ENCODE measurements at places on chromosomes 16 and 17.

DNA sequence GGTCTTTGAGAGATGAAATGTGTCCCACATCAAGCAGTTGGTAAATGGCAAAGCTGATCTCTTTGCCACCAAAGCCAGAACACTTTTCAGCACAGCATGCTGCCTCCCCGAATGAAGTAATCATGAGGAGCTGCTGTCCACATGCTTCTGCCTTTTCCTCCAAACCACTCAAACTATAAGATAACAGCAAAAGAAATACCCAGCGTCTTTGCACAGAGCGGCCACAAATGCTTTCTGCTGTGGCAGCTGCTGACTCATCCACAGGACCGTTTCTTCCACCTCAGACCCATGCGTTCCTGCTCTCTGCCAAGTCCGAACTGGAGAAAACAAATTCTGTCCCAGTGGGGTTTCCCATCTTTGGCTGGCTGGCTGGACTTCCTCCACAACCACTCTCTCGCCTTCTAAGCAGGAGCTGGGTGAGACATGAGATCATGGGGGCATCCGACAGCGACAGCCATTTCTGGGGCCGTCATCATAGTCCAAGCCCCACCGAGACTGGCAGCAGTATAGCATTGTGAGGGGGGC is 27.1 kb downstream of the TBC1D3B start:
- DNase-seq, result no peak

- no peak for DNase-seq
These were observed 2.3 kb downstream of the PRMT7 start for GRCh38 chr16:68313116-68313515.

- DNase-seq, result no peak
These were observed 20.8 kb downstream of the UNC13D start for GRCh38 chr17:75823257-75824041.

GRCh38 chr16:58853854-58854791 is 120.0 kb upstream of the GOT2 start:
- DNase-seq, result no peak

- DNase-seq, result no peak
These were observed 13.9 kb downstream of the TOP3A start for GRCh38 chr17:18300725-18301480.

DNA sequence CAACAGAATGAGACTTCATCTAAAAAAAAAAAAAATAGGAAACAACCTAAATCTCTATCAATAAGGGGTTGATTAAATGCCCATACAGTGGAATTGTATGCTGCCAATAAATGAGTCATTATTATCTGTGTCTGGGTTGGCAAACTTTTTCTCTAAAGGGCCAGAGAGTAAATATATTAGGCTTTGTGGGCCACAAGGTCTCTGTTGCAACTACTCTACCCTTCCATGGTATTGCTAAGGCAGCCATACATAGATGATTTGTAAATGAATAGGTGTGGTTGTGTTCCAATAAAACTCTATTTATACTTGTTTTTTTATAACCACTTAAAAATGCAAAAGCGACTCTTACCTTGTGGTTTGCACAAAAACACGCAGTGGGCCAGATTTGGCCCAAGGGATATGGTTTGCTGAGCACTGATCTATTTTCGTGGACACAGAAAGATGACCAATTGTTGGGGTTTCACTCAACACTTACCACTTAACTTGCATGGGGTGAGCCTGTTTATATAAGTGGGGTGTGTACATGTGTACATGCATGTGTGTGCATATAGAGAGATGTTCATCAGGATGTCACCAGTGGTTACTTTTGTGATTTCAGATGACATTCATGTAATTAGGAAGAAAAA is 12.4 kb upstream of the IL4R start:
- DNase-seq, result no peak

- DNase-seq, result peak; percentile 65
These were observed 17.9 kb downstream of the LIG3 start for GRCh38 chr17:34998205-34998604.

- DNase-seq, result no peak
These were observed 22.5 kb downstream of the DNAI2 start for GRCh38 chr17:74296548-74296936.

GRCh38 chr16:74166456-74166855 is 130.2 kb upstream of the PSMD7 start:
- no peak for DNase-seq

GRCh38 chr17:65630502-65630901 is 69.1 kb upstream of the AXIN2 start:
- DNase-seq, result no peak

GRCh38 chr17:74742978-74743545 is 5.4 kb upstream of the NHERF1 start:
- no peak for DNase-seq

GRCh38 chr17:32141679-32142037 is 644 bp upstream of the RHOT1 start:
- no peak for DNase-seq

DNA sequence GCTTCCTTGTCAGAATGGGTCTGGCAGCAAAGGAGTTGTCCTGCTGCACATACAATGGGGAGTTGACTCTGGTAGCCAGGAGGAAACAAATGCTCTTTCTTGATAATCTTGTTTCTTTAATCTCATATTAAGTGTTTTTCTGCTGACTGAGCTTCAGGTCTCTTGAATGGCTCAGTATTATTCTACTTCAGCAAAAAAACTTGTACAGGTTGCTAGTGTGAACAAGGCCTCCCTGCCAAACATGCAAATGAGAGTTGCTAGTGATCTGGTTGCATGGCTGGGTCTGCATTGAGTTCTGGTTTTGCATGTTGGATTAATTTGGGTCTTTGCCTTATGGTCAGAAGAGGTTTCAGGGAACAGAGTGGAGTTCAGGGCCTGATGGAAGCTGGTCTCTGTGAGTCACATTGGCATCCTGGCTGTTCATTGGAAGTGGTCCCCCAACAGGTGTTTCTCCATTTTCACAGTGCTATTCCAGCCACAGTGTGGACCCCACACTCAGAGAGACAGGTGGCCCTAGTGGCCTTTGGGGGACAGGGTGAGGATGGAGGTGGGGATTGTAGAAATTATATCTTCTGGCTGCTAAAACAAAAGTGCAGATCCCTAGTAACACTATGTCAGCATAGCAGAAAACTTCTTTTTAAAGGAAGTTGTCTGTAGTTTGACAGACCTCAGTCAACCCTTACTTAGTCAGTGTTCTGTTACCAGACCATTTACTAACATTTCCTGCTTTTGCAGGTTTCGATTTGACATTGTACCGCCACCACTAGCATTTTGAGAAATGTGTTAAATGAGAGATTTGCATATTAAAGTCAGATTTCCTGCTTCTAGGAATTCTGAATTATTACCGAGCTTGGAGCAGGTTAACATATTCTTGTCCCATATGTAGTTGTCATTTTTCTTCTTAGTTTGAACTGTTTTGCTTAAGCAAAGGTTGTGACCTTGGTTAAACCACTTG is 47.1 kb downstream of the EPN2 start:
- DNase-seq, result no peak

- DNase-seq, result no peak
These were observed 1.8 kb upstream of the ENPP7 start for GRCh38 chr17:79728908-79729471.

DNA sequence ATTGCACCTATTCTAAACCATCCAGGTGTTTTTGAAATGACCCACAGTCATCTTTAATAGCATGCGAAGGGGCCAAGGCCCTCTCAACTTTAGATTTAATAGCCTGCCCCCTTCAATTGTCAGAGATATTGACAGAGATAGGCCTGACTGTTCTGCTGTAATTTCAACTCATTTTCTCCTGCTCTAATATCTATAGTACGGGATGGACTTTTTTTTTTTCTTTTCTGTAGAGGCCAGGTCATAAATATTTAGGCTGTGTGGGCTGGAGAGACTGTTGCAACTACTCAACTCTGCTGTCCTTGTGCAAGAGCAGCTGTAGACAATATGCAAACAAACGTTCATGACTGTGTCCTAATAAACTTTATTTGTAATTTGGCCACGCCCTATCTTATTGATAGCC is 24.7 kb upstream of the KRT20 start:
- no peak for DNase-seq

Data from stimulated activated CD8-positive, alpha-beta memory T cell treated with anti-CD3 and anti-CD28 coated beads, Interleukin-7, amount 100 ng/mL, for 1 hour (primary cell).